ENCODE measurements at places on chromosomes 7 and 10. TPM values are rescaled to one million over a fixed set of nuclear protein-coding genes. Genes with fewer than 3 reads are reported as not detected.

MMP21 gene
- total RNA-seq = not detected

DNA2 gene
- total RNA-seq = 21.5 TPM

SPDYE6 gene
- total RNA-seq = not detected

ZNF485 gene
- total RNA-seq = 3.5 TPM

ARHGAP22 gene
- total RNA-seq = 8.5 TPM

HHEX gene
- 3.0 TPM for total RNA-seq

SLIT1 gene
- total RNA-seq = 5.9 TPM

CALHM2 gene
- 3.6 TPM for total RNA-seq

AEBP1 gene
- 57.4 TPM for total RNA-seq

PNLIP gene
- total RNA-seq = 0.09 TPM

GNG11 gene
- total RNA-seq = 32.2 TPM

ASB13 gene
- total RNA-seq = 3.3 TPM

COL28A1 gene
- 0.24 TPM for total RNA-seq

SLC26A3 gene
- 0.09 TPM for total RNA-seq

SCART1 gene
- 0.94 TPM for total RNA-seq

NUB1 gene
- total RNA-seq = 69.8 TPM

SORCS1 gene
- 3.6 TPM for total RNA-seq

FGFBP3 gene
- 0.52 TPM for total RNA-seq

PPP1R17 gene
- 0.14 TPM for total RNA-seq

ADAM12 gene
- total RNA-seq = 4.6 TPM

DNA sequence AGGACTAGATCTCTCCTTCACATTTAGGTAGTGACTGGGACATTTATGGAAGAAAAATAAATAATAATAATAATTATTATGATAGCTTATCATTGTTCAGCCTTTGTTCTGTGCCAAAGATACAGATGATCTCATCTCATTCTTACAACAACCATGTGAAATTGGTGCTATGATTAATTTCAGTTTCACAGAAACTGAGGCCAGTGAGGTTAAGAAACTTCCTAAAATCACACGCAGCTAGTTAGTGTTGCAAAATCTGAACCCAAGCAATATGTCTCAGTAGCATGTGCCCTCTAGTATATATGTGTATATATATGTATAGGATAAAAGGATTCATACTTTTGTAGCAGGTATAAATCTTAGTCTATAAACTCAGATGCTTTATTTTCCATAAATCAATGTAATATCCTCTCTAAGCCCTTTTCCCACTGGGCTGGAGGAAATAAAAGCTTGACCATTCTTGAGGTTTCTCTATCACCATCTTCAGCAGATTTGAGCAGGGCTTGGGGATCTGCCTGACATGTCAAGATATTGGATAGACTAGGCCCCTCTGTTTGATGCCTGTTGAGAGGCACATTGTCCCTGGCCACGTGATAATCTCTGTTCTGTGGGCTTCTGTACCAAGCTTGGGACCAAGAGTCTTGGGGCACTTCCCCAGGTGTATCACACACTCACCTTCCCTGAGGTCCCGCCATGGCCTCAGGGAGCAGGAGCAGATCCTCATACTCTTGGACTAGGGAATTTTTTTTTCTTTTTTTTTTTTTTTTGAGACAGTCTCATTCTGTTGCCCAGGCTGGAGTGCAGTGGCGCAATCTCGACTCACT is 172.6 kb upstream of the NRP1 start:
- DNase-seq = no peak

DNA sequence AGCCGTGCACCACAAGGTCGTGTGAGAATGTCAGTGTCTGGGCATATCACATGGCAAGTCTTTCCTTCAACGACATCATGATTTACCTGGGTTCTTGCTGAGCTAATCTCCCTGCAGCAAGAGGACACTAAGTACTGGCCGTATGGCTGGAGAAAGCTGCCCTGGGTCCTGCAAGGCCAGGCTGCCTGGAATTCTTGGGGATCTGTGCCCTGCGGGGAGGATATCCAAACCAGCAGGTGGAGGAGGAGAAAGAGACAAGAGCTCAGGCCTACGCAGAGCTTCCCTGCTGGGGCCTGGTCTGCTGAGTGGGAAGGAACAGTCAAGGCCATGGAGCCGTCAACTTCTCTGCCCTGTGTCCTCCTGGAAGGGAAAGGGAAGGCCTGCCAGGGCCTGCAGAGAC is 552.6 kb downstream of the LRMDA start:
- DNase-seq = no peak

- DNase-seq = no peak
Measured at GRCh38 chr10:65620404-65621048, 1305.3 kb upstream of the LRRTM3 start.

DNA sequence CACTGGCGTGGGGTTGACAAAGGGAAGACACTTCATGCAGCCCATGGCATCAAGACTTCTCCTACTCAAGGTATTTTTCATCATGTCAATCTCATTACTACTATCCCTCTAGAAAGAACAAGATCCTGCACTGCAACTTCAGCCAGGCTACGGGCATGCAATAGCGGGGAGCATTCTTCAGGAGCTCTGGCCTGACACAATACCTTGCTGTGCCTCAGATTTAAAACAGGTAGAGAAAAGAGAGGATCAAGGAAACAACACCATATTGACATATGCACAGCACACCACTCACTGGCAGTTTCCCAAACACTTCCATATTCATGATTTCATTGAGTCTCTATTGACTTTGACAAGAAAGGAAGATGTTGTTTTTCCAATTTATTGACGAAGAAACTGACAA is 51.5 kb downstream of the DOCK4 start:
- DNase-seq = no peak

DNA sequence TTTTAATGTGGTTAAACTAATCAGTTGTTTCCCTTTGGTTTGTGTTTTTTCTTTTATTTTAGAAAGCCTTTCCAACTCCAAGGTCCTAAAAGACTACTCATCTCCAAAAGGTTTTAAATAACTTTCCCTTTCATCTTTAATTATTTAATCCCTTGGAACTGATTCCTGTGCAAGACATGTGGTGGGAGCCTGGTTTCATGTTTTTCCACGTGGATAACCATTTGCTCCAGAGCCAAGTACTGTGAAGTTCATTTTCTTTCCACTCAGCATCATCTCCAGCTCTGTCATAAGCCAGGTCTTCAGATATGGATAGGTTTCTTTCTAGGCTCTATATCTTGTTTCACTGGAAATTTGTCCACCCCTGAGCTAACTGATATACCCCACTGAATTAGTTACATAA is 16.7 kb downstream of the PPP1R3C start:
- no peak for DNase-seq

- no peak for DNase-seq
Measured at GRCh38 chr10:1037098-1037497, 11.4 kb upstream of the IDI2 start.

- DNase-seq = peak; percentile 4
Measured at GRCh38 chr10:15585303-15585715, 134.4 kb downstream of the ITGA8 start.

- DNase-seq = no peak
Measured at GRCh38 chr7:101952355-101953247, 135.2 kb downstream of the CUX1 start.

DNA sequence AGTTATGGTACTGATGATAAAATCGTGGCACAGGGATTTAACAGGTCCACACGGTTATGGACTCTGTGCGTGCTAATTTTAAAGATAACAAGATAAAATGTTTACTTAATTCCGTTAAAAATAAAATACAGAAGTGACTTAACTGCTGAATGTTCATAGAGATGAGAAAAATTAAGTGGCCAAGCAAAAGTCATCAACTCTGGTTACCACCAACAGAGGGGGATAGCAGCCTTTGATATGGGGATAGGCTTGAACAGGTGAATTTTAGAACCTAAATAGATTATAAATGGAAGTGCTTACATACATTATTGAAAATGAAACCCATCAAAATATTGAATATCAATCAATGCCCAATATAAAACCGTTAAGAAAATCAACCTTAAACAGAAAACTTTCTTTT is 245.0 kb downstream of the WDR37 start:
- DNase-seq = no peak

DNA sequence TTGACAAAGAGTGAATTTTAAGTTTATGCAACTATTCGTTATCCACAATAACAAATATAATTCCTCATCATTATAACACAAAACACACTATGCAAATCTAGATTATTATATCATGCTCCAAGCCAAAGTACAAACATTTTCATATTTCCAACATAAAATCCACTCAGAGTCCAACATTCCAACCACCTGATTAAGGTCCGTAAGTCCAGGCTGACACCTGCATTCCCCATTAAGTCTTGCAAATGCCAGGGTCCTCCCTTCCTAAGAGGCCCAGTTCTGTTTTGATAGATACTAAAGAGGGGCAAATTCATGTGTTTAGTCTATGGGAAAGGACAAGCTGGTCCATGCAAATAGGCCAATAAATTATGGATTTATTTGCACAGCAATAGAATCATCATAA is 206.1 kb downstream of the POU6F2 start:
- DNase-seq = no peak

- no peak for DNase-seq
Measured at GRCh38 chr10:69269761-69270160, 8.5 kb upstream of the HK1 start.

GRCh38 chr7:22671177-22671879 is 55.7 kb upstream of the IL6 start:
- DNase-seq = no peak

DNA sequence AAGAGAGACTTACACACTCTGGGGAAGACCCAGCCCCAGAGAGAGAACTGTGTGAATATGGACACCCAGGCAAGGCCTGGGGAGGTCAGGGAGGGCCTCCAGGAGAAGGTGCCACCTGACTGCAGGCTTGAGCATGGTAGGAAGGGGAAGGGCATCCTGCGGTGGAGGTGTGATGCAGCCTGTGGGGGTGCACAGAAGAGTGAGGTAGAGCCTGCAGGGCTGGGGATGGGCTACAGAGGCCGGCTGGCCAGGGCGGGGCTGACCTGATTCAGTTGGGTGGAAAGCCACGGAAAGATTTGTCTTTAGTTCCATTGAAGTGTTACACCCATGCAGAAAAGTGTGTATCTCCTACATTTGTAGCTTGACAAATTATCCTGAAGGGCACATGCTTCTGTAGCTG is 47.6 kb downstream of the ZMIZ1 start:
- no peak for DNase-seq

GRCh38 chr10:103042908-103043307 is 124.8 kb downstream of the CNNM2 start:
- no peak for DNase-seq

GRCh38 chr10:61962971-61963370 is 61.5 kb downstream of the ARID5B start:
- DNase-seq = no peak

GRCh38 chr7:34497153-34497777 is 160.8 kb upstream of the NPSR1 start:
- DNase-seq = no peak

- no peak for DNase-seq
Measured at GRCh38 chr7:69388452-69389137, 209.7 kb upstream of the AUTS2 start.

GRCh38 chr10:103660364-103661197 is 167.1 kb downstream of the NEURL1 start:
- no peak for DNase-seq

DNA sequence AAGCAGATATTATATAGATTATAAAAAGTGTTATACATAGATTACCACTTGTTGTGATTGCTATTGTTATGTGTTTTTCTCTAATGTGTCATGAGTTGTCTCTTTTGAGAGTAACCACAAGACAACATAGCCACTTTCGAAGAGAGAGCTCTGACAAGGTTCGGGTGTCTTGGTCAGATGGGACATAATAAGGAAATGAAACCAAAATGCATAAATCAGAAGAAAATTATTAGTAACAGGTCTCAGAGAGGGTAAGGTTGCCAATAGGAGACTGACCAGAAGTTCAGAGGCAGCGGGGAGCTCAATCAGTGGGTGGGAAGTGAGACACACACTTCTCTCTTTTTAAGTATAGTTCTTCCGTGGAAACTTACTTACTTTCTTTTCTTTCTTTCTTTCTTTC is 639.2 kb upstream of the POT1 start:
- DNase-seq = no peak

DNA sequence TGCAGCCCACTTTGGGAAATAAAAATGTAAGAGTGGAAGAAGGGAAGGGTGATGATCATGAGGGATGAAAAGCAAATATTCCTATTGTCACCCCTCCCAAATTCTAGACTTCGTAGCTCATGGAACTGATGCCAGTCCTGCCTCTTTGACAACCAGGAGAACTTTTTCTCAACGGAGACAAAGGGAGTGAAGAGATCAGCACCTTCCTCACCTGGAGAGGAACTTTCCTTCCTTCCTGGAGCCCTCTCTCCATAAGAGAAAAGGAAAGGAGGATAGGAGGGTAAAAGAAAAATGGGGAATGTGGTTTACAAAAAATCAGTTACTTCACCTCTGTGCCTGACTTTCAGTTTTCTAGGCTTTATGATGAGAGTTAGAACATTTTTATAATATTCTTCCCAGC is 3.4 kb downstream of the TBX20 start:
- no peak for DNase-seq

GRCh38 chr7:134831862-134832261 is 52.4 kb downstream of the CALD1 start:
- no peak for DNase-seq

Data from thymus (tissue), 14 donors.